Fibroblast of lung (primary cell): ENCODE measurements at places on chromosomes 3 and 15. TPM values are rescaled to one million over a fixed set of nuclear protein-coding genes. Genes with fewer than 3 reads are reported as not detected.

- DNase-seq, result no peak
Measured at GRCh38 chr3:52397676-52398399, 47.1 kb downstream of the SEMA3G start.

DNA sequence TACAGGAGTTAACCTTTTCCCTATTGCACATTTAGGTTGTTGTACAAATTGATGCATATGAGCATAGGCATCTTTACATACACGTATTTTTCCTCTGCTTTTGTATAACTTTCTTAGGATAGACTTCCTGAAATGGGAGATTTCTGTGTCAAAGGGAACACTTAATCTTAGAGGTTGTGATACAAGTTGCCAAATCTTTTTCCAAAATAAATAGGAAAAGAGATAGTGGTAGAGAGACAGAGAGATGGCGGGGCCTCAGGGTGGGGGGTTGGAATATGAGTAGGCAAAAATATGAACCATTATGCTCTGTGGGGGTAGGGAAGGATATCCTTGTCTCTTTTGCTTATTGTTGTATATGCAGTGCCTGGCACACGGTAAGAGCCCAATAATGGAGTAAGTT, 70.7 kb upstream of the UBE2E1 start:
- DNase-seq, result no peak

GRCh38 chr15:62858343-62858742, 184.2 kb upstream of the TPM1 start:
- no peak for DNase-seq

DNA sequence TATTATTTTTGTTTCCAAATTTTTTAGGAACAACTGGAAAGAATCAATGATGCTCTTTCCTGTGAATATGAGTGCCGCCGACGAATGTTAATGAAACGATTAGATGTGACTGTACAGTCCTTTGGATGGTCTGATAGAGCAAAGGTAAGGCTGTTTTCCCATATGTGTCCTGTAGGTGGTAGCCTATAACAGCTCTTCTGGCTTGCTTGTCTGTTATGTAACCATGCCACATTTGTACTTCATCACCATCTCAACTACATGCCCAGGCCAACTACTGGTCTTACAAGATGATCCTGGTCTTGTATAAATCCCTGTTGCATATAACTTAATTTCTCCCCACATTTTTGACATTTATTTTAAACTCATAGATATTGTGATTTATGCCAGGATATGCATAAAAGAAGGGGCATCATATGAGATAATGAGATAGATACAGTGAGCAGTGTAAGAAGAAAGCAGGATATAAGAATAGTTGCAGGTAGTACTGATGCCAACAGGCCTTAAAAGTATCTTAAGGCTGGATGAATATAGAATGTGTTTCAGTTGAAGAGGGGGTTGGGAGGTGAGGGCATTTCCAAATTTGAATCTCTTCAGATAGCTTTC, 20.3 kb downstream of the FAM98B start:
- DNase-seq, result peak; percentile 59

TMC3 gene
- not detected in 2 replicates for total RNA-seq

GRCh38 chr15:75114796-75115195, 86.9 kb upstream of the C15orf39 start:
- no peak for DNase-seq

GRCh38 chr3:46913644-46914043, 36.1 kb downstream of the PTH1R start:
- DNase-seq, result peak; percentile 77
